ENCODE measurements at places on chromosomes 6 and 20.

- DNase-seq, result peak; percentile 7
Measured at GRCh38 chr6:88881451-88881850, 82.0 kb downstream of the RNGTT start.

- no peak for DNase-seq
Measured at GRCh38 chr6:165468340-165469235, 159.2 kb upstream of the C6orf118 start.

- no peak for DNase-seq
Measured at GRCh38 chr6:74100719-74101287, 404.8 kb downstream of the CD109 start.

DNA sequence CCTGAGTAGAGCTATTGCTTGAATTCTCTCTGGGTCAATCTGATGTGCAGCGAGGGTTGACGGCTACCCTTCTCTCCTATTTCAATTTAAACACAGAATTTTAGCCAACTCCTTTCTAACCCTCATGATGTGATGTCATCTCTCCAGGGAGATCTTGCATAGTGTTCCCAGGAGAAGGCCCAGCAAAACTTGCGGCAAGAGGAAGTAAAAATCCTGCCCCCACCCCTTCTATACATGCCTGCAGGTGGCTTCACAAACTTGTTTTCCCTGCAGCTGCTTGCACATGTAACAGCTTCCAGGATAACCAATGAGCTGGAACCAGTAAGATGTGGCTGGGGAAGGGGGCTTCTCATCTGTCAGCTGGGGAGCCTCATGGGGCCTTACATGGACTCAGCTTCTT, 169.3 kb upstream of the CDH4 start:
- DNase-seq, result peak; percentile 15

GRCh38 chr20:4076033-4076432, 60.7 kb upstream of the RNF24 start:
- peak; percentile 37 for DNase-seq

GRCh38 chr6:872570-873125, 179.7 kb upstream of the EXOC2 start:
- DNase-seq, result no peak

DNA sequence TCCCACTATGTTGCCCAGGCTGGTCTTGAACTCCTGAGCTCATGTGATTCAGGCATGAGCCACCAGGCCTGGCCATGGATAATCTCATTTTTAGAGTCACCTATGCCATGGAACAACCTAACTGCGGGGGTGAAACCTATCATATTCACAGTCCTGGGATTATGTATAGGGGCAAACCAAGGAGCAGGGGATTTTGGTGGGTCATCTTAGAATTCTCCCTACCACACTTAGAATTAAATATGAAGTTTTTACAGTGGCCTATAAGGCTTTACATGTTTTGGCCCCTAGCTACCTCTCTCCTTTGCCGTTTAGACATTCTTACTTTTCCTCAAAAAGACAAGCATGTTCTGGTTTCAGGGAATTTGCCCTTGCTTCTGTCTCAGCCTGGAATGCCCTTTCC, 20.6 kb upstream of the VEGFA start:
- no peak for DNase-seq

GRCh38 chr6:105135056-105135455, 44.8 kb downstream of the POPDC3 start:
- DNase-seq, result peak; percentile 6

DNA sequence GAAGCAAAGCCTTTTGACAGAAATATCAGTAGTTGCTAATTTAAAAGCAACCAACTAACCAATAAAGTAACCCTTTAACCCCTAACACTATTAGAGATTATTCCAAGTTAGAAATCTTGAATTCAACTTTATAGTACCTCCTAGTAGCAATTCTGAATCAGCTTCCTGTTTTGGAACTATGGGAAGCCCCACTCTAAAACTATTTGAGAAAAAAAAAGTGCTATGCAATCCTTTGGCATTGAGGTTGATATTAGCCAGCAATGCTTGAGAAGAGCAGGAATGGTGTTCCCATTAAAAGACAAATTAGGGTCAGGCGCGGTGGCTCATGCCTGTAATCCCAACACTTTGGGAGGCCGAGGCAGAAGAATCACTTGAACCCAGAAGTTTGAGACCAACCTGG, 306.2 kb upstream of the ZFP64 start:
- no peak for DNase-seq

- no peak for DNase-seq
Measured at GRCh38 chr20:43066125-43066524, 123.6 kb downstream of the PTPRT start.

GRCh38 chr6:13538600-13538999, 35.8 kb upstream of the SIRT5 start:
- DNase-seq, result no peak

GRCh38 chr20:32481311-32482142, 103.6 kb downstream of the NOL4L start:
- peak; percentile 57 for DNase-seq

DNA sequence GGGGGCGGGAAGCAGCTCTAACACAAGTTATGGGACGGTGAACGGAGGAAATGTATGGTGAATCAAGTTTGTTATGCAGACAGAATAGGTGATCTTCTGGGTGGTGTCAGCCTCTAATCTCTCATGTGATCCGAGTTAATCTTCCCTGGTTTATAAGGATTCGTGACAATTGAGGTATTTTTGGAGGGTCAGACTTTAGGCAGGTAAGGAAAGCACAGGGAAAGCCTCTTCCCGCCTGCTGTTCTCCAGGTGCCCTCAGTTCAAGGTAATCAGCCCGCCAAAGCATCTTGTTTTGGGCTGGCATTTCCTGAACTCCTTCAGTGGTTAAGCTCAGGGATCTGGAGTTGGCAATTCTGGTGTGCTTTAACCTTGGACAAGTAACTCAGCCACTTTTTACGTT, 1.2 kb downstream of the CSTF1 start:
- DNase-seq, result no peak

DNA sequence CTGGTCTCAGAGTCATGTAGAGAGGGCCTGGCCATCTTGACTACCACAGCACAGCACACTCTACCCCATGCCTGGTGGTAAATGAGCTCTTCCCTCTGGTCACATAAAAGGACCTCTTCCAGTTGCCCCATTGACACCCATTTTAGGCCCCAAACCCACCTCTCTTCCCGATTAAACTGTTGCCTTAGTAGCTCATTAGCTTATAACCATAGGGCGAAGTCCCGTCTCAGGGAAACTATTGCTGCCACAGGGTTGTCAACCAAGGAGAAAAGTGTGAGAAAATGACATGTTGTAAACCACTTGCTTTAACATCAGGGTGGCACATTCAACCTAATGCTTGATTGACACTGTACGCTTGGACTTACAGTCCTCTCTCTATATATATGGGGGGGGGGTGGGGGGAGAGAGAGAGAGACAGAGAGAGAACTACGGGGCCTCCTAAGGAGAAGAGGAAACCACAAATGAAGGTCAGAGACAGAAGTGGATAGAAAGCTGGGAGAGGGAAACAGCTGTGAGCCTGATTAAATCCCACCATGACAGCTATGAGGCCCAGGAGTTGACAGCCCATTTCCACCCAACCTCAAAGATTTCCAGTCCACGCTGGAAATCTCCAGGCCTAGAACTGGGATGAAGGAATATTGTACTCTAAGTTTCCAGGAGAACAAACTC, 14.9 kb upstream of the BTN1A1 start:
- DNase-seq, result no peak

GRCh38 chr6:17584241-17584803, 15.8 kb upstream of the FAM8A1 start:
- peak; percentile 79 for DNase-seq

- DNase-seq, result no peak
Measured at GRCh38 chr6:45587229-45588060, 209.7 kb upstream of the SUPT3H start.

- peak; percentile 58 for DNase-seq
Measured at GRCh38 chr6:68778356-68779020, 143.4 kb downstream of the ADGRB3 start.

- DNase-seq, result no peak
Measured at GRCh38 chr6:158762787-158763433, 56.3 kb downstream of the EZR start.

GRCh38 chr6:27140999-27141528, 106.4 kb upstream of the PRSS16 start:
- no peak for DNase-seq

- no peak for DNase-seq
Measured at GRCh38 chr6:120903836-120904235, 430.4 kb downstream of the TBC1D32 start.

- no peak for DNase-seq
Measured at GRCh38 chr6:89393659-89394058, 18.4 kb downstream of the RRAGD start.

DNA sequence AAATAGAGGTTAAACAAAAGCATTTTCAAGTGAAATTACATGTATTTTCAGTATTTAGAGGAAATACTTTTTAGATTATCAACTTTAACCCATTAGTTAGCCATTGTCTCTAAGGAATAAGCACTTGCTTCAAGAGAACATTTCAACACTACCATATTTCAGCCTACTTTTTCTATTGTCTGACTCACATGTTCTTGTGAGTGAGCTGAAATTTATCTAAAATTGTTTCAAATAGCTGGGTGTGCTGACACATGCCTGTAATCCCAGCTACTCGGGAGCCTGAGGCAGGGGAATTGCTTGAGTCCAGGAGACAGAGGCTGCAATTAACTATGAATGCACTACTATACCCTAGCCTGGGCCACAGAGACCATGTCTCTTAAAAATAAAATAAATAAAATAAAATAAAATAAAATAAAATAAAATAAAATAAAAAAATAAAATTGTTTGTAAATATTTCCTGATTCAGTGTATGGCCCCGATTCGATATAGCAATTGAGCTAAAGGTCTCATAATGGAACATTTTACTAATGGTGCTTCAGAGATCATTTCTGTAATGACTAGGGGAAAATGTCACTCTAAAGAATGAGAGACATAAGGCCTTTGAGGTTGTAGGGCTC, 324.6 kb upstream of the PLCB4 start:
- DNase-seq, result no peak

DNA sequence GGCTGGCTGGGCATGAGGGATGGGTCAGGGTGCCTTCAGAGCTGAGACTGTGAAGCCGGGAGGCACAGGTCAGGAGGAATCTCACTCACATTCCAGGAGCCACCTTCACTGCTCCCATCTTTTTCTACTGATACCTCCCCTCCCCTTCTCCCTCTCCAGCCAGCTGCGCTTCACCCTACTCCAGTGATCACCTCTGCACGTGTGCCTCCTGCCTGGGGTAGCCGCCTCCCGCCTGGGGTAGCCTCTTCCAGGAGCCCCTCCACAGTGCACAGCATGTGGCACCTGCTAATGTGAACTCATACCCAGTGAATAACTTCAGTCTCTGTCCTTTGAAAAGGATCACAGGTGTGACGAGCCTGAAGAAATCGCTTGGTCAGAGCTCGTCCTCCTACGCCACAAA, 232.6 kb downstream of the TMEM242 start:
- no peak for DNase-seq

- DNase-seq, result no peak
Measured at GRCh38 chr20:49697071-49697470, 16.6 kb downstream of the B4GALT5 start.

- DNase-seq, result peak; percentile 78
Measured at GRCh38 chr6:83708970-83709747, at the start of gene SNAP91. SNAP91 (minus strand) TSS chr6:83709101; CDS start chr6:83707927, 1,174 bp downstream.

DNA sequence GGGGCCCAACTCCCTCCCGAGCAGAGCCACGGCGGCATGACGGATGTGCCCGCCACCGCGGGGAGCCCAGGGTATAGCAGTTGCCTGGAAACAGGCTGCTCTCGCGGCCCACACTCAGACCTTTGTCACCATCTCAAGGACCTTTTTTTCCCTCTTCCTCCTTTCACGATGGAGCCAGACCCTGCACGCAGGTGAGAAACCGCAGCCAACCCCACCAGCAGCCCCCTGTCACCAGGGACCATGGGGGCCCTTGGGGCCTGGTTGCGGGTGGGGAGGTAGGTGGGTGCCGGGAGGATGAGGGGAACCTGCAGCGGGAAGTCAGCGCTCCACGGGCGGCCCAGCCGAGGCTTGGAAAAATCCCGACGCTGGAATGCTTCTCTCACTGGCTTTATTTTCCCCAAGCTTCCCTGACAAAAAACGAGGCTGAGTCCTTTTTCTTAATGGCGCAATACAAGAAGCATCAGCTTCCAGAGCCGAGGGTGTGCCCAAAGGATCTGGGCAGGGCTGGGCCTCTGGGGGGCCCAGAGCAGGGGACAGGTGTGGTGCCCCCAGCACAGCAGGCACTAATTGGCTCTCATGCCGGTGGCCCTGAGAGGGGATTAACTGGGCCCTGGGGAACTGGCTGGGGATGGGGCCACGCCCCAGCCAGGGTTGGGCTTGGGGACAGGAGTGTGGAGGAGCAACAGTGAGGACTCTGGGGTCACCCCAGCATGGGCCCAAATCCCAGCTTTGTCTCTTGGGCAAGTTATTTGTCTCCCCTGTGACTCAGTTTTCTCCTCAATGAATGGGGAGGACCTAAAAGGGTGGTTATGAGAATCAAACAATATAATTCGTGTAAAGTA, 23.9 kb downstream of the NOL4L start:
- no peak for DNase-seq

DNA sequence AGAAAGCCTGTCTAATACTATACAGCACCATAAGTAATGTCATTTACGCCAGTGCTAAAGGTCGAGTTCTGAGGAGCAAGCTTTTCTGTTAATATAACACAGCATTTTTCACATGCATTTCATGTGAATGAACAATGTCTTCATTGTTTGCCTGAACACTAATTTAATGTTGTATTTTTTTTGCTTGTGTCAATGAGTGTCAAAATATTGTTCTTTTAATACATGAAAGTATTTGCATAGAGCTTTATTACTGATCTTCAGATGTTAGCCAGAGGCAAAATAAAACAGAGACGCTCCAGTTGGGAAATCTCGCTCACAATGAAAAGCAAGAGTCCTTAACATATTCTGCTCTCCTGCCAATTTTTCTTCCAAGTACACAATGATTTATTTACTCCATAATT, 151.8 kb downstream of the FOXC1 start:
- no peak for DNase-seq

- DNase-seq, result no peak
Measured at GRCh38 chr6:107179004-107179403, 63.7 kb upstream of the BEND3 start.

DNA sequence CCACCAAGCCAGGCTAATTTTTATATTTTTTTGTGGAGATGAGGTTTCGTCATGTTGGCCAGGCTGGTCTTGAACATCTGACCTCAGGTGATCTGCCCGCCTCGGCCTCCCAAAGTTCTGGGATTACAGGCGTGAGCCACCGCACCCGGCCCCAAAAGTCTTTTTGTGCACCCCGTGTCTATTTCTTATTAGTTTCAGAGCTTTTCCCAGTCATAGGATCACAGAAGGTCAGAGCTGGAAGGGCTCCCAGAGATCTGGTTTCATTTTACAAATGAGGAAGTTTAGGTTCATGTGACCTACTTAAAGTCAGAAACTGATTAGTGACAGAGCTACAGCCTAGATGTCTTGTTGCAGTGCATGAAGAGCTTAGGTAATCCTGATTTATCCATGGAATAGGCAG, 1.6 kb upstream of the OGFRL1 start:
- peak; percentile 49 for DNase-seq

GRCh38 chr6:82507112-82507511, 143.5 kb downstream of the TPBG start:
- DNase-seq, result no peak

Measured in muscle of back (tissue), 13 donors.